Liver (tissue), 10 donors: ENCODE measurements at places on chromosomes 11 and 22. TPM values are rescaled to one million over a fixed set of nuclear protein-coding genes. Genes with fewer than 3 reads are reported as not detected.

The CPT1B gene
- 3.0 TPM for total RNA-seq

DNA sequence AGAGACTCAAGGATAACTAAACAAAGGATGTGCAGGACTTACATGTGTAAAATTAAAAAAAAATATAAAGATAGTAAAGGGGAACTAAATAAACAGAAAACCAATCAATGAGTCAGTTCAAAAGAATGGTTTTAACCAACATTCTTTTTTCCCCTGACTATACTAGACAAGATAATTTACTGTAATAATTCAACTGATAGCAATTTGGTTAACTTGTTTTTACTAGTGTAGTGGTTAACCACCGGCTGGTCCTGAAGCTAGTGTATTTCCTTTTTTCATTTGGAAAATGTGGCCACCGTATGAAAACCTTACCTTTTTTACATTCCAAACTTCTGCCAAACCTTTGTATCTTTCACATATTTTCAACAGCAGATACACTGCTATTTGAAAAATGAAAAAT lies 123.1 kb downstream of the ARHGAP42 start:
- no peak overlapping the region for H3K27ac ChIP-seq
- no peaks in the 10 kb centered on the region for H3K36me3 ChIP-seq
- H3K27me3 ChIP-seq = no peaks in the 10 kb centered on the region
- DNase-seq = no peak

GRCh38 chr22:47474464-47474863 lies 712.0 kb downstream of the TBC1D22A start:
- no peaks in the 10 kb centered on the region for H3K4me1 ChIP-seq
- no peak overlapping the region for H3K4me3 ChIP-seq
- H3K27me3 ChIP-seq = no peaks in the 10 kb centered on the region
- H3K27ac ChIP-seq = no peak overlapping the region
- no peak for DNase-seq
- H3K36me3 ChIP-seq = no peaks in the 10 kb centered on the region

DNA sequence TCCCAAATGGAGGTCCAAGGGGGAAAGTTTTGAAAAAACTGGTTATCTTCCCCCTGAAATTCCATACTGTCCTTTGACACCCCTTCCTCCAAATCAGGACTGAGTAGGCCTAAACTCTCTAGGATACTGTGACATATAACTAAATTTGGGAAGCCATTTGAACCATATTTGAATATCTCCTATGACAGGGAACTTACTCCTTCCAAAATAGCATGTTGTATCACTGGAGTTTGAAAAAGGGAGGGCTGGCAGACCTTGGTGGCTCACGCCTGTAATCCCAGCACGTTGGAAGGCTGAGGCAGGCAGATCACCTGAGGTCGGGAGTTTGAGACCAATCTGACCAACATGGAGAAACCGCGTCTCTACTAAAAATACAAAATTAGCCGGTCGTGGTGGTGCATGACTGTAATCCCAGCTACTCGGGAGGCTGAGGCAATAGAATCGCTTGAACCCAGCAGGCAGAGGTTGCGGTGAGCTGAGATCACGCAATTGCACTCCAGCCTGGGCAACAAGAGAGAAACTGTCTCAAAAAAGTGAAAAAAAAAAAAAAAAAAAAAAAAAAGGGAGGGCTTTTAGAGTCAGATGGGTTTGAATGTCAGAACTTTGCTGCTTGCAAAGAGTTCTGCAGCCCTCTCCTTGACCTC lies 42.4 kb downstream of the PIK3C2A start:
- no peaks in the 10 kb centered on the region for H3K27me3 ChIP-seq
- H3K27ac ChIP-seq = peak overlapping the region; percentile 75
- DNase-seq = no peak
- peaks cover 2% of the 10 kb centered on the region for H3K36me3 ChIP-seq
- no peak overlapping the region for H3K4me3 ChIP-seq
- peaks cover 3% of the 10 kb centered on the region for H3K4me1 ChIP-seq

- H3K36me3 ChIP-seq = no peaks in the 10 kb centered on the region
- H3K4me3 ChIP-seq = no peak overlapping the region
- no peaks in the 10 kb centered on the region for H3K27me3 ChIP-seq
- no peaks in the 10 kb centered on the region for H3K4me1 ChIP-seq
- no peak overlapping the region for H3K27ac ChIP-seq
Measured at GRCh38 chr11:87942786-87943185, 232.5 kb downstream of the RAB38 start.

GRCh38 chr11:73538381-73538872 lies 59.5 kb downstream of the FAM168A start:
- no peaks in the 10 kb centered on the region for H3K27me3 ChIP-seq
- H3K27ac ChIP-seq = no peak overlapping the region
- no peak overlapping the region for H3K4me3 ChIP-seq
- DNase-seq = no peak
- no peaks in the 10 kb centered on the region for H3K4me1 ChIP-seq
